ENCODE measurements at places on chromosomes 4 and X.

DNA sequence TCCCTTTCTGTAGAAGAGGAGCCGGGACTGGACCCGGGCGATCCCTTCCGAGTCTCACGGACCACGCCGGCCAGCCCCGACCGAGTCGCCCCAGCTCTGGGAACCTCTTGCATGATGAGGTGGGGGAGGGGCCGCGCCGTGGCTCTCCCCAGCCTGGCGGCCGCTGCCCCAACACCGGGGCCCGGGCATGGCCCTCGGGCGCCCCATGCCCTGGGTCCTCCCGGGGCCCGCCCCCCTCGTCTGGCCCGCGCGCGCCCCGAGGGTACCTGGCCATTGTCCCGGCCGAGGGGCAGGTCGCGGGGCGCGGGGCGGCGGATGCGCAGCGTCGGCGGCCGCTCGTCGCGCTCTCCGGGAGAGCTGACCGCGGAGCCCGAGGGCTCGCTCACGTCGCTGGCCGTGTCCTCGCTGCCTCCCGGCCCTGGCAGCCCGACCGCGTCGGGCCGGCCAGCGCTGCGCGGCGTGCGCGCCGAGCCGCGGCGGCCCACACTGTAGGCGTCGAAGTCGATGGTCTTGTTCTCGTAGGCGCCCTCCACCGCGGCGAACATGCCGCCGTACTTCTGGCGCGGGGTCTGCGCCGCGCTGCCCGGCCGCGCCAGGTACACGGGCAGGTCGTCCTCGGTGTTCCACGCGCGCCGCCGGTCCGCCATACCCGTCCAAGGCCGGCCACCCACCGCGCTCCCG is 423 bp downstream of the CRMP1 start:
- H3K27ac ChIP-seq = no peak overlapping the region
- H3K27me3 ChIP-seq = peaks cover 11% of the 10 kb centered on the region
- no peaks in the 10 kb centered on the region for H3K4me1 ChIP-seq
- DNase-seq = no peak
- no peaks in the 10 kb centered on the region for H3K36me3 ChIP-seq

DNA sequence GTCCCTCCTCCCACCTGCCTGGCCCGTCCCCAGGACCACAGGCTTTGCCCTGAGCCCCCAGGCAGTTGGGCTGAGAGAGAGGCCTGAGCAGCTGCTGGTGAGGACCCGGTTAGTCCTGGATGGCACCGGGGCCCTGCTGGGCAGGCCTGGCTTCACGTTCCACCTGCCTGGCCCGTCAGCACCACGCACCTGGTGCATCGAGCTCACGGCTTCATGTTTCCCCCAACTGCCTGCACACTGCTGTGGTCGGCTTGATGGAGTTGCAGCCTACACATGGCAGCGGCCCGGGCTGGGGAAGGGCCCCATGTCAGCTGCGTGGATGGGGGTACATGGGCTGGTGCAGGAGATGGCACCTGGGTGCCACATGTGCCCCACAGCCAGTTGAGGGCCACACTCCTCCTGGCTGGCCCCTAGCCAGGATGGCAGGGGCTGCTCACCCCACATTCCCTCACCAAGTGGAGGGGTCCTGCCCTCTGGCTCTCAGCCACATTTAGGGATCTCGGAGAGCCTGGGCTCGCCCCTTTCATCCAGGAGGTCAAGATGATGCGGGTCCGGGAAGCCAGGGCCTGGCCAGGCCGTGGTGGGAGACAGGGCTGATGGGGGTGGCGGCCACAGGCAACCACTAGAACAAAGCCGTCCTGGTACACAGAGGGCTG is 28.5 kb downstream of the NKX1-1 start:
- no peak overlapping the region for H3K4me3 ChIP-seq
- no peaks in the 10 kb centered on the region for H3K4me1 ChIP-seq
- H3K27ac ChIP-seq = no peak overlapping the region
- no peaks in the 10 kb centered on the region for H3K36me3 ChIP-seq
- no peaks in the 10 kb centered on the region for H3K27me3 ChIP-seq
- DNase-seq = no peak

DNA sequence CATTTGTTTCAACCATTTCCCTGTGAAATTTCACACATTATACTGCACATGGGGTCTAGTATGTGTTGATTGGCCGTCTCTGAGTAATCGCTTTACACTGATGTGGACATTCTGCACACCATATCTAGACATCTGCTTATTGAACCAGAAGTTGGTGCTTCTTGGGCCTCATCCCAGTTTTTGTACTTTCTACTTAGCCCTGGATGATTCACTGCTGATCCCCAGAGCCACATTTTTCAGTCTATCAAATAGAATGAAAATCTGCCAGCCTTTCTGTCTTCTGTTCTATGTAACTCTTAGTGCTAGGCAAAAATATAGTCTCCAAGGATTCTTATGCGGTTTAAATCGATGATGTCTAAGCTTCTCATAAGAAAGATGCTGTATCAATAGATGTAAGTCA is 40.5 kb upstream of the RELL1 start:
- no peak for DNase-seq
- H3K4me1 ChIP-seq = no peaks in the 10 kb centered on the region
- no peaks in the 10 kb centered on the region for H3K36me3 ChIP-seq
- H3K4me3 ChIP-seq = no peak overlapping the region
- no peaks in the 10 kb centered on the region for H3K27me3 ChIP-seq

DNA sequence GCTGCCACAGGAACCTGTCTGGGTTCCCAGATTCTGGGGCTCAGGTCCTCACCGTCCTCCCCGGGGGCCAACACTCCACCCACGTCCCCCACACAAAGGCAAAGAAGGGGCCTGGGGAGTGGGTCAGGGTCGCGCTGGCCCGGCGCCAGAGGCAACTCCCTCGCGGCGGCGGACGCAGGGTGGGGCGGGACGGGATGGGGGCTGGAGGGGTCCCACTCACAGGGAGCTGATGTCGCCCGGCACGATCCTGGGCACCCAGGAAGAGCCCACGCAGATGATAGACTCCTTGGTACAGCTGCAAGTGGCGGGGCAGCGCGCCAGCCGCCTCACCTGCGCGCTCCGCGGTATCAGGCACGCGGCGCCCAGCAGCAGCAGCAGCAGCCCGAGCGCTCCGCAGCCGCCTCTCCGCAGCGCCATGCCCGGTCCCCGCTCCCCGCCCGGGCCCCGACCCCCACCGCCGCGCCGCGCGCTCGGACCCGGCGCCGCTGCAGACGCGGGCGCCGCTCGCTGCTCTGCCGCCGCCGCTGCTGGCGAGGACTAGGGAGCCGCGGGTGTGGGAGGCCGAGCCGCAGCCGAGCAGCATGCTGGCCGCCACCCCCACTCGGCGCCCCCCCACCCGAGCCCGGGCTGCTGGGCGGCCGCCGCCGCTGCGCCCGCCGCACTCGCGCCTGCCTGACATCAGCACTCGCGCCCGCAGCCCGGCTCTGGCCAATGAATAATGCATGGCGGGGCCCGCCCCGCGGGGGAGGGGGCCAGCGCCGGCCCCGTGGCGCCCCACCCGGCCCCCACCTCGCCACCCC is at the start of gene LGI2:
Gene LGI2 (minus strand): TSS at position 670 of the 800 bp plus-strand sequence. CDS start 253 bp downstream, at position 417.
- H3K27ac ChIP-seq = no peak within 1 kb of the TSS
- no peaks in the 10 kb centered on the region for H3K36me3 ChIP-seq
- H3K4me3 ChIP-seq = no peak within 1 kb of the TSS
- DNase-seq = no peak
- no peaks in the 10 kb centered on the region for H3K4me1 ChIP-seq
- 0 out of 2 replicates have a peak, but pooled peaks cover 9% of the 10 kb centered on the region for H3K27me3 ChIP-seq

- H3K27ac ChIP-seq = no peak overlapping the region
- H3K27me3 ChIP-seq = no peaks in the 10 kb centered on the region
- no peaks in the 10 kb centered on the region for H3K36me3 ChIP-seq
- no peak overlapping the region for H3K4me3 ChIP-seq
Measured at GRCh38 chrX:17697191-17697590, 40.1 kb upstream of the SCML1 start.

All from SJSA1 (cell line).